Esophagus muscularis mucosa (tissue), 4 donors: ENCODE measurements at places on chromosomes 11 and 22. TPM values are rescaled to one million over a fixed set of nuclear protein-coding genes. Genes with fewer than 3 reads are reported as not detected.

DNA sequence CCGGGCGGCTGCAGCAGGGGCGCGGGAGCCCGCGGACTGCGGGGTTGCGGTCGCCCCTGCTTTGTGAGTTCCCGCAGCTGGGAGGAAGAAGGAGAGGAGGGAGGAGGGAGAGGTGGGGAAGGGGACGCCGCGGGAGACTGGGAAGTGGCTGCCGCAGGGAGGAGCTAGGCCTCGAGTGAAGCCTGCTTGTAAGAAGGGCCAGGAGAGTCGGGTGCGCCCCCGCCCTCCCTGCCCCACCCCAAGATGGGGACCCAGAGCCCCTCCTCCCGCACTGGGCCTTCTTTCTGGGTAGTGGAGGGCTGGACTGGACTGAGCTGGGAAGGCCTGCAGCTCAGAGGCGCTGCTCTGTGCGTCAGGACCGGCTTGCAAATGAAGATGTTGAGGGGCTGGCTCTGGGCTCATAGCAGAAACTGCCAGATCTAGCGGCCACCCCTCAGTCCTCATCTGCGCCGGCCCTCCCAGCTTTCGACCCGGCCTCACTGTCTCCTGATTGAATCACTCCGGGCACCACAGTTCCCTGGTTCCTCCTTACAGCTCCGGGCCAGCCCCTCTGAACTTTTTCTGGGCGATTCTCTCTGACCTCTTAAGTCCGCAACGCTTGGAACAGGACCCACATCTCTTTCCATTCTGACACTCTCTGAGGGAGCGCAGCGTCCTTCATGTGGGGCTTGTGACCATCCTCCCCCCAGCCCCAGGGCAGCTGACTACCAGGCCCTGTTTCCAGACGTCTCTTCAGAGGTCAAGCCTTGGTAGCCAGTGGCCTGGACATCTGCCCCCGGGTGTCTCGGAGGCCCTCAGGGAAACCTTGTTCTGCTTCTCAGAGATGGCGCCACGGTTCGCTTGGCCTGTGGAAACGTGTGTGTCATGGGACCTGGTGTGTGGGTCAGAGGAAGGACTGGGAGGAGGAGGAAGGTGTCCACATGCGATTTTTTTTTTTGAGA lies 21.9 kb downstream of the SERPINH1 start:
- peak overlapping the region; percentile 97 for H3K27ac ChIP-seq
- no peaks in the 10 kb centered on the region for H3K36me3 ChIP-seq
- H3K4me1 ChIP-seq, result peaks cover 19% of the 10 kb centered on the region
- peak overlapping the region; percentile 84 for H3K4me3 ChIP-seq
- H3K27me3 ChIP-seq, result no peaks in the 10 kb centered on the region

- H3K27ac ChIP-seq, result no peak overlapping the region
- no peak for DNase-seq
- no peaks in the 10 kb centered on the region for H3K36me3 ChIP-seq
- no peaks in the 10 kb centered on the region for H3K27me3 ChIP-seq
- no peak overlapping the region for H3K4me3 ChIP-seq
Observed at GRCh38 chr22:46581538-46582244, 38.5 kb upstream of the GRAMD4 start.

- no peak overlapping the region for H3K4me3 ChIP-seq
- no peaks in the 10 kb centered on the region for H3K36me3 ChIP-seq
- DNase-seq, result no peak
Observed at GRCh38 chr22:46436595-46437175, 100.7 kb downstream of the CELSR1 start.

DMC1 gene
- total RNA-seq, result 1.3 TPM
